ENCODE measurements at places on chromosomes 12 and 14.

DNA sequence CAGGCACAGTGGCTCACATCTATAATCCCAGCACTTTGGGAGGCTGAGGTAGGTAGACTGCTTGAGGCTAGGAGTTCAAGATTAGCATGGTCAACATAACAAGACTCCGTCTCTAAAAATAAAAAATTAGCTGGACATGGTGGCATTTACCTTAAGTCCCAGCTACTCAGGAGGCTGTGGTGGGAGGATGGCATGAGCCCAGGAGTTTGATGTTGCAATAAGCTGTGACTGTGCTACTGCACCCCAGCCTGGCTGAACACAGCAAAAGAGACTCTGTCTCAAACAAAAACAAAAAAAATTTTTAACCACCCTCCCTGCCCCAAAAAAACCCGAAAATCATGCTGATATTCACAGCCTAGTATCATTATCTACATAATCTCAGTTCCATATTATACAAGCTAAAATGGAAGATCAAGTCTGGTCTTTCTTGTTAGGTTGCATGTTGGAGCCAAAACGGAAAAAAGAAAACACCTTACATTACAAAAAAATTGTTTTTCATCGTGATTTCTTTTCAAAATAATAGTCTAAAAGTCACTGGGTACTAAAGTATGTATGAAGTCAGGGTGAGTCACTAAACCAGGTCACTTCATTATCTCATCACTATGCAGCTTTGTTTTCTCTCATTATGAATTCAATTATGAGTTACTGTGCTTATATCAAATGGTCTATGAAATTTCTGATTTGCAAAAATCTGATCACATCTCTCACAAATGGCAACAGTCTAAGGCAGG is 13.8 kb downstream of the GXYLT1 start:
- DNase-seq: peak; percentile 43

DNA sequence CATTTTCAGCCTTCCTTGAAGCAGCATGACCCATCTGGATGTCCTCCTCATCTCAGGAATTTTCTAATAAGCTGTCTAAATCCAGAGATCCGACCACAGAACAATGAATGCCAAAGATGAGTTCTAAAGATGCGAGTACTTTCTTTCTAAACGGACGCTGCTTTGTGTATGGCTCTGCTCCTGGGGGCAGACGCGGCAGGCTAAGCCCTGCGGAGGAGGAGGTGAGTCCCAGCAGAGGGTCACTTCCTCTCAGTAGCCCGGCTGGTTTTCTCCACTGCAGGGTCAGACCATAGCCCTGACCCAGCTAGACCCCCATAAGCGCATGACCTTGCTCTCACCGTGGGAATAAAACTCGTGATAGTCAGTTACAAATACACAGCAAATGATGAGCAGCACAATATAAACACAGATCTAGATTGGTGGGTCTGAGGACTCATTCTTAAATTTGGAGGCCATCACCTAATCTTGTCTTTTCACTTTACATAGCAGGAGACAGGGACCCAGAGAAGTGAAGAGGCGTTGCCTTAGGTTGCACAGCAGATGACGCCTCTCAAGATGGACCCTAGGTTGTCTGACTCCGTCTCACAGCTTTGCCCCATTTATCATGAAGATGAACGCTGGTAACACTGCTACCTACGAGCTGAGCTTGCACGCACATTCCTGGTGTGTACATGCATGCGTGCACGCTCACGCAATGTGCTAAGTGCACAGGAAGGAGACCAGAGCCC is 16.6 kb downstream of the SSH1 start:
- peak; percentile 81 for DNase-seq

- no peak for DNase-seq
These were observed 19.7 kb downstream of the AGAP2 start for GRCh38 chr12:57718641-57719528.

- peak; percentile 17 for DNase-seq
These were observed 121.0 kb upstream of the KRR1 start for GRCh38 chr12:75632442-75632841.

- DNase-seq: no peak
These were observed 309.0 kb upstream of the AMIGO2 start for GRCh38 chr12:47388712-47389111.

- DNase-seq: peak; percentile 21
These were observed 20.0 kb downstream of the GAS2L3 start for GRCh38 chr12:100593490-100593889.

- peak; percentile 86 for DNase-seq
These were observed 84.2 kb downstream of the DENND5B start for GRCh38 chr12:31506515-31507306.

- DNase-seq: no peak
These were observed 84.8 kb downstream of the FBXL14 start for GRCh38 chr12:1509413-1510052.

DNA sequence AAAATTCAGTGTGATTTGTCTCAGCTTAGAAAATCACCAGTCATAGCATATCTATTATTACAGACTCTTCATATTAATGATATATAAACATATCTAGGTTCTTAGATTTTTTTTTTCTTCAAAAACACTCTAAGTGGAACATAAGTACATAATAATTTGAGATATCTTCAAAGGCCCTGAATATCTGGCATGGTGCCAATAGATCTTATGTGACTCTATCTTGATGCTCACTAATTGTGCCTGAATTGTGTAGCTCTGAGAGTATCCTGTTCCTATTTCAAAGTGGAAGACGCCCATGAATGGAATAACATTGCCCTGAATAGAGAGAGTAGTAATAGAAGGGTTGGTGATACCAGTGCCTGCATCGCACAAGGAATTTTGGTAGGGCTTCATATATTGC is 1312.7 kb upstream of the USP15 start:
- no peak for DNase-seq

- no peak for DNase-seq
These were observed 8.5 kb downstream of the STXBP6 start for GRCh38 chr14:25041484-25041883.

GRCh38 chr14:63435838-63436237 is 107.3 kb downstream of the PPP2R5E start:
- DNase-seq: peak; percentile 59

DNA sequence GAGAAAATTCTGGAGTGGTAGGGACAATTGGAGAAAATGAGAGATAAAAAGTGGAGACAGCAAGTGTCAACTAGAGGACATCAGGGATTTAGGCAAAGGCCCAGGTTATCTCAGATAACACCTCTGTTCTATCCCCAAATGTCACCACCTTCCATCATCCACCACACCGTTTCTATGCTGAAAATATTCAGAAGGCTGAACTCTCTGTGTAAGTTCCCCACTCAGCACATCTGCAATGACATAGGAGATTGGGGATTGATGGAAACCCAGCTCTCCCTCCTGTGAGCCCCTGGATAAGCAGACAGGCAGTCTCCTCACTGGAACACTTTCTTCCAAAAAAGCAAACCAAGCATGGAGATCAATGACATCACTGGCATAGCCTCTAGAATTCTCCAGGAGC is 5.6 kb upstream of the OR10P1 start:
- no peak for DNase-seq

DNA sequence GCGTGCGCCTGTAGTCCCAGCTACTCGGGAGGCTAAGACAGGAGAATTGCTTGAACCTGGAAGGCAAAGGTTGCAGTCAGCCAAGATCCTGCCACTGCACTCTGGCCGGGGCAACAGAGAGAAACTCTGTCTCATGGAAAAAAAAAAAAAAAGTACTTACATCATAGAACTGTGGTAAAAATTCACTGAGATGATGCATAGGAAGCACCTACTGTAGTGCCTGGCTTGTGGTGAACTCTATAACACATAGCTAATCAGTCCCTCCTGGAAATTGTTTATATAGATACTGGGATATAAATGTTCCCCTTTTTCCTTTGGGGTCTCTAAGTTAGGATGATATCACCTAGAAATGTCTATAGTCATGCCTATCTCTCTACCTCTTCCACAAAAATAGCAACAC is 89.7 kb upstream of the CPM start:
- DNase-seq: peak; percentile 16

DNA sequence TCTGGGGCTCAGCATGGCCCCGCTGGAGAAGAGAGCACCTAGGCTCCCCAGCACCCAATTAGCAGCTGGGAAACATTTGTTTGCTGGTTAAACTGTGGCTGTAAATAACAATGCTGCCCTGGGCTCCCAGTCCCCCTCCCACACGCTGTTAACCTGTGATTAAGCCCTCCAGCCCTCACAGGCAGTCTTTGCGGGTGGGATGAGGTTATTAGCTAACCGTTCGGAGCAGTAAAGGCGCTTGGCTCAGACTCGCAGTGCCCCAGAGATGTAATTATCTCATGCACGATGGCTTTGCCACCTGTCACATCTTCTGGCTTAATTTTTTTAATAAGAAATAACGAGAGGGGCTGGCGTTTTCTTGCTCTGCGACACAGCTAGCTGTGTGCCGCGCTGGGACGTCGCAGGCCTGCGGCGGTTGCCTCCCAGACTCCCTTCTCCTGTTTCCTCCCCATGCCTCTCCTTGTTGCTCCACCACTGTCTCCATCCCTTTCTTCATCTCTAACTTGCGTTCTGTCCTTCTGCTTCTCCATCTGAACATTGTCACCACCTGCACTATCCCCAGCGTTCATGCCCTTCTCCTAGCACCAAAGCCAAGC is 239.2 kb upstream of the FKBP4 start:
- DNase-seq: no peak

GRCh38 chr12:9843407-9843806 is 16.1 kb downstream of the KLRF1 start:
- no peak for DNase-seq

GRCh38 chr14:50082308-50082742 is 34.0 kb downstream of the VCPKMT start:
- no peak for DNase-seq

DNA sequence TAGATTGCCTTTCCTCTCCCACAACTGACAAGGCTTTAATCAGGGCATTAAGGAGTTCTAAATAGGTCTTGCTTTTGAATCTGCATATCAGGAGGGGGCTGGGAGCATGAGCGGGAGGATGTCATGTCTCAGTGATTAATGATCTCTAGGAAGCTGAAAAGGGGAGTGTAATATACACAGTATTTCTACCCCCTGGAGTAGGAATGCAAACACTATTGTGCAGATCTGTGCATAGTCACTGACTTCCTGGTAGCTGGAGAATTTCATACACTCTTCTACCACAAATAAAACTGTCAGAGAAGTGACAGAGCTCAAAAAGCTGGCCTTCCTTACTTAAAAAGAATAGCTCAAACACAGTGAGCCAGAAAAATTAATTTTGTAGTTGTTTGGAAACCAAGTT is 65.8 kb downstream of the RIC8B start:
- DNase-seq: peak; percentile 86

DNA sequence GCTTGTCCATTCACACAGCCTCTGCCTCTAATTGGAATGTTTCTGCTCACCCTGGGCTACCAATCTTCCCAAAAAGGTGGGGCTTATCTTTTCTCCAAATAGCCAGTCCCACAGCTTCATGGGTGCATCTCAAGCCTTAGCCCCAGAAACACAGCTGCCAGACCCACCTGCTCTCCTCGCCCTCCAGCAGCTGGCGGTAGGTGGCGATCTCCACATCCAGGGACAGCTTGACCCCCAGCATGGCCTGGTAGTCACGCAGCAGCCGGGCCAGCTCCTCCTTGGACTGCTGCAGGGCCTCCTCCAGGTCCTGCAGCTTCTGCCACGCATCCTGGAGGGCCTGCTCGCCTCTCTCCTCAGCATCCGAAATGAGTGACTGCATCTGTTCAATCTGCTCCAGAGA is 11.1 kb downstream of the KRT77 start:
- no peak for DNase-seq

- no peak for DNase-seq
These were observed 9.5 kb downstream of the P2RX4 start for GRCh38 chr12:121219353-121219986.

- DNase-seq: peak; percentile 17
These were observed 257.3 kb upstream of the PLEKHG7 start for GRCh38 chr12:92445253-92446082.

DNA sequence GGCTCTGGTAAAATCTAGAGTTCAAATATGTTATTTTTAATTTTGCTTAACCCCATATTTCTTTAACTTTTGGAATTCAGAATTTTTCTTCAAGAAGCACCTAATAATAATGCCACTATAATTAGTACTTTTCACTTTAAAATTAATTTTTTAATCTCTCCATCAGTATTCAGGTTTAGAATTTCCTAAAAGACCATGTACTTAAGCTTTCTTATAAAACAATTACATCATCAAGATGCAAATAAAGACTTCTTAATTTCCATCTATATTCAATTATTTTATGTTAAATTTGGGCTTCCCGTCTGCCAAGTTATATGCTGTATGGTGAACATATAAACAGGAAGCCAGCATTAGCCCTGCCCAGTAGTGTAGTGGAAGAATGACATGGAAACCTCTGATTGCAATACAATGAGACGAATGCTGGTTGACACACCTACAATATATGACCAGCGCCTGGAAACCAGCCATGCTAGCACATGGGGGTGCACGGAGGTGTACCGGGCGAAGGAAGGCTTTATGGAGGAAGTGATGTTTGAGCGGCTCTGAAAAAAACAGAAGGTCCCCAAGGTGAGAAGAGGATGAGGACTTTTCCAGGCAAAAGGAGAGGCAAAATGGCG is 82.2 kb downstream of the LLPH start:
- no peak for DNase-seq

DNA sequence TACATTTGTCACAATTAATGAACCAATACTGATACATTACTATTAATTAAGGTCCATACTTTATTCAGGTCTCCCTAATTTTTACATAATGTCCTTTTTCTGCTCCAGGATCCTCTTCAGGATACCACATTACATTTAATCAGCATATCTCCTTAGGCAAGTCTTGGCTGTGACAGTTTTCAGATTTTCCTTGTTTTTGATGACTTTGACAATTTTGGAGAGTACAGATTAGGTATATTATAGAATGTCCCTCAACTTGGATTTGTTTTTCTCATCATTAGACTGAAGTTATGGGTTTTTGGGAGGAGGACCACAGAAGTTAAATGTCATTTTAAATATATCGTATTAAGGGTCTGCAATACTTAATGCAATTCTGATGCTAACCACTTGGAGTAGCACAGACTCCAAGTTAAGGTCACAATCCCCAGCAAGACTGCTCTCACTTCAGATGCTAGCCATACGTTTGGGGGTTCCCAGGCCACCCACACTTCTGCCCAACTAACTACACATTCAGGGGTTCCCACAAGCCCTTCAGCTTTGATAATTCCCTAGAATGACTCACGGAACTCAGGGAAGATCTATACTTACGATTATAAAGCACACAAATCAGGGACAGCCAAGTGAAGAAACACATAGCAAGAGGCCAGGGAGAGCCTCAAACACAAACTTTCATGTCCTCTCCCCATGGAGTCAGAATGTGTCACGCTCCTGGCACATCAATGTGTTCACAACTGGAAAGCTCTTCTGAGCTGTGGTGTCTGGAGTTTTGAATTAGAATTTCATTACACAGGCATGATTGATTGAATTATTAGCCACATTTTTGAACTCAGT is 17.0 kb upstream of the NUBPL start:
- no peak for DNase-seq

Measured in fibroblast of upper back skin (primary cell).